Stimulated activated CD4-positive, alpha-beta T cell treated with anti-CD3 and anti-CD28 coated beads, Interleukin-1b, Interleukin-23, amount 100 ng/mL, for 24 hours (primary cell): ENCODE measurements at places on chromosomes 5 and 9.

DNA sequence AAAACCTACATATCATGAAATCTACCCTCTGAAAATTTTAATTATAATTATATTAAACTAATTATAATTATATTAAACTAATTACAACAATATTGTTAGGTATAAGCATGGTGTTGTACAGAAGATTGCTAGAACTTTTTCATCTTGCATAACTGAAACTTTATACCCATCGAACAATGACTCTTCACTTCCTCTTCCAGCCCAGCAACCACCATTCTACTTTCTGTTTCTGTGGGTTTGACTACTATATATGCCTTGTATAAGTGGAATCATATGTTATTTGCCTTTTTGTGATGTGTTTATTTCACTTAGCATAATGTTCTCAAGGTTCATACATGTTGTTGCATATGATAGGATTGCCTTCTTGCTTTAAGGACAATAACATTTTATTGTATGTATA is 274.2 kb upstream of the CCNH start:
- DNase-seq, result no peak

DNA sequence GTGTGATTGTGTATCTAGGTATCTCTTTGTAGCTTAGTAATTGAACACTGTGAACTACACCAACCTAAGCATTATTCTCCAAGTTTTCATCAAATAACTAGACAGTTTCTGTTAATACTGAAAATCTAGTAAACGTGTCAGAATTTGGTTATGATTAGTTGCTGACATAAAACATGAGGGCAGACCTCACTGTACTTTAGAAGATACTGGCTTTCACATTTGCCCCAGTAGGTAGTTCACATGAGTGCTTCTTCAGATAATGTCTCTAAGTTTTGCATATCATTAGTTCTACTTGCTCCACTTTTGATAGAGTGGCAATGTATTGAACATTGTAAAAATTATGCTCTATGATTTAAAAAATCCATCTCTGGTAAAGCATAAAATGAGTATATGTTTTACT is 7.1 kb downstream of the CDKN2B start:
- DNase-seq, result no peak

- no peak for DNase-seq
Measured at GRCh38 chr9:122261469-122261881, 3.2 kb downstream of the RBM18 start.

DNA sequence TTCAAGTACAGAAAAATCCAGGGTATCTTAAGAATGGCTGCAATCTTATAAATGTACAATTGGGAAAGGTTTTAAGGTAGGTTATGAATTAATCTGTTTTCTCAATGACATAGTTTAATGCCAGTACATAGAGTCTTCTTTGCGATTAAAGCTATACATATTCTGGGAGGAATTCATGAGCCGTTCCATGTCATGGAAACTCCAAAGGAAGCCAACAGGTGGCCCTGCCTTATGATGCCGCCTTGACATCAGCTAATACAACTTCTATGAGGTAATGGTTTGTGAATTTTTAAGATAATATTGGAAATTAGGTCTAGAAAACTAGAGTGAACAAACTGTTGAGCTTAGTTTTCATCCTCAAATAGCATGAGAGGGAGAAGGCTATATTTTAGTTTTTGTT is 713.4 kb downstream of the EFNA5 start:
- no peak for DNase-seq

DNA sequence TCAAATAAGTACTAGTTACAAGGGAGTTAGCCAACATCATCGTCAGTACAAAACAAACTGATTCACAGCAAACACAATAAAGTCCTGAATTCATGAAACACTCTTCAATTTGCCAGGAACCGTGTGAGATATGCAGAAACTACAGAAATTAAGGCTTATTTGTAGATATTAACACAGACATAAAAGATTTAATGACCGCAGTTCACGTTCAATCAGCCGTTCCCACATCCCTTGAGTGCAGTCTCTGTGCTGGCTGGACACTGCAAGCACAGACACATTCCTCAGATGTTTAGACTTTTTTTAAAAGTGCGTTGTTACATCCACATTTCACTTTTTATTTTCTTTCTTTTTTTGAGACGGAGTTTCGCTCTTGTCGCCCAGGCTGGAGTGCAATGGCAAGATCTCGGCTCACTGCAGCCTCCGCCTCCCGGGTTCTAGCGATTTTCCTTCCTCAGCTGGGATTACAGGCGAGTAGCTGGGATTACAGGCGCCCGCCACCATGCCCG is 566 bp upstream of the CEP78 start:
- DNase-seq, result no peak

GRCh38 chr5:94040591-94041148 is 299.3 kb upstream of the POU5F2 start:
- no peak for DNase-seq

GRCh38 chr5:134749415-134749814 is 9.2 kb upstream of the DDX46 start:
- DNase-seq, result no peak

DNA sequence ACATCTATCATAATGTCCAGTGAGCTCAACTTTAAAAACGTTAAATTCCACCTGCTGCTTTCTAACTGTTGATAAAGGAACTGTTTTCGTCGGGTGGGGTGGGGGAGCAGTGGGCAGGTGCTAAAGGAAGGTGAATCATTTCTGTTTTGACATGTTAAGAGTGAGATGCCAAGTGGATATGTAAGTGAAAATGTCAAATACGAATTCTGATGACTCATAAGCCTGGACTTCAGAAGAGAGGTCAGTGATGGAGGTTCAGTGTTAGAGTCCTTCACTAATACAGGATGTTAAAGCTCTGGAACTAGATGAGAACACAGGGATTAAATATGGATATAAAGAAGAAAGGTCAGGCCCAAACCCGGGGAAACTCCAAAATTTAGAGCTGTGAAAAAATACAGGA is 617.9 kb upstream of the CTNND2 start:
- DNase-seq, result no peak

- DNase-seq, result no peak
Measured at GRCh38 chr9:78149702-78150291, 86.1 kb upstream of the CEP78 start.

GRCh38 chr5:156354571-156354970 is 27.6 kb downstream of the SGCD start:
- no peak for DNase-seq

DNA sequence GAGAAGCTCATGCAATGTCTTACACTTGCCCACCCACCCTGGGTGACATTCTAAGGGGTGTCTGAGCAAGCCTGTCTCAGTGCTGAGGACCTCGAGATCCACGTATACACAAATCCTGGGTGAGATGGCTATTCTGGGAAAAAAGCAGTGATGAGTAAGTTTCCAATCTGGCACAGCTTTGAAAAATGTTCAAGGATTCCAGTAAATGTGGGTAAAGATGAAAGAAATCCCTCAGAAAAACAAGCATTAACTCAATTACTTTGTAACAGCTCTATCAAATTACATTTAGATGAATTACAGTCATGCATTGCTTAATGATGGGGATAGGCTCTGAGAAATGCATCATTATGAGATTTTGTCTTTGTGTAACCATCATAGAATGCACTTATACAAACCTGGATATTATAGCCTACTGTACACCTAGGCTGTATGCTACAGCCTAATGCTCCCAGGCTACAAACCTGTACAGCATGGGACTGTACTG is 26.9 kb downstream of the GOLM1 start:
- DNase-seq, result no peak

DNA sequence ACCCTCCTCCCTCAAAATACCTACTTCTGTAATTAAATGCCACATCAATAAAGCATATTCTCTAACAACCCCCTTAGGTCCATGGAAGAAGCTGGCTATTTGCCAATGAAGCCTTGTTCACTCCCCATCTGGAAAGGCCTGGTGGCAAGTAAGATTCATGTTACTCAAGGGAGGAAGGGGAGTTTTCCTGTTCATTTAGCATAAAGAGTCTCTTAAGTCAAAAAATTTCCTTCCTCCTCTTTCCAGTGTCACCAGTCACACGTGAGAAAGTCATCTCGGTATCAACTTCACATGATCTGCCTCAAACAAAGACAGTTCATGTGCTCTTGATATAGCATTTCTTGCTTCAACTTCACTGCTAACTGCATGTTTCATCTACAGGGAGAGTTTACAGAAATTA is 32.7 kb upstream of the RIC1 start:
- DNase-seq, result no peak

DNA sequence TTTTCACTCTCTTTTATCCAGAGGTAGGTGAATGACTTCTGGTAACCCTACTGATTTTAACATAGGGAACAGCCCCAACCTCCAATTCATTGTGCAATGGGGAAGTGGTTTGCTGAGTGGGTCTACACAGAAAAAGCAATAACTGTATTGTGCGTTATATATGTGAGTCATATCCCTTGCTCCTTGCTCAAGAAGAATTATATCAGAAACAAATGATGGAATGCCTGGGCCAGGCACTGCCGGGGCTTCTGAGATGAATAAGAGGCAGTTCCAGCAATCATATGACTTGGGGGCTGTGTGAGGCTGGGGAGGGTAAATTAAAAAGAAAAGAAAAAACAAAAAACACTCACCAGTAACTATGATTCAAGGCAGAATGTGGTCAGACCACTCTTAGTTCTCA is 79.2 kb upstream of the ABCA1 start:
- DNase-seq, result no peak

DNA sequence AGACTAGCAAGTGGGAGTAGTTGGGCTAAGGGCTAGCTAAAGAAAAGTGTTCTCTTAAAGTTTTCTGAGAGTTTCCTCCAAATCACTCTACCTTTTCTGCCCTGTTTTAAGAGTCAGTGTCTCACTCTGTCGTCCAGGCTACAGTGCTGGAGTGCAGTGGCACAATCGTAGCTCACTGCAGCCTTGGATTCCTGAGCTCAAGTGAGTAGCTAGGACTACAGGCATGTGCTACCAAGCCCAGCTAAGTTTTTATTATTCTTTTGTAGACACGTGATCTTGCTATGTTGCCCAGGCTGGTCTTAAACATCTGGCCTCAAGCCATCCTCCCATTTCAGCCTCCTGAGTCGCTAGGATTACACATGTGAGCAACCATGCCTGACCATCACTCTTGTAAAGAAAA is 378.9 kb downstream of the CAAP1 start:
- DNase-seq, result no peak

GRCh38 chr9:135586601-135587109 is 25.1 kb downstream of the PAEP start:
- DNase-seq, result no peak

GRCh38 chr5:43006424-43007202 is 33.5 kb downstream of the ANXA2R start:
- no peak for DNase-seq

DNA sequence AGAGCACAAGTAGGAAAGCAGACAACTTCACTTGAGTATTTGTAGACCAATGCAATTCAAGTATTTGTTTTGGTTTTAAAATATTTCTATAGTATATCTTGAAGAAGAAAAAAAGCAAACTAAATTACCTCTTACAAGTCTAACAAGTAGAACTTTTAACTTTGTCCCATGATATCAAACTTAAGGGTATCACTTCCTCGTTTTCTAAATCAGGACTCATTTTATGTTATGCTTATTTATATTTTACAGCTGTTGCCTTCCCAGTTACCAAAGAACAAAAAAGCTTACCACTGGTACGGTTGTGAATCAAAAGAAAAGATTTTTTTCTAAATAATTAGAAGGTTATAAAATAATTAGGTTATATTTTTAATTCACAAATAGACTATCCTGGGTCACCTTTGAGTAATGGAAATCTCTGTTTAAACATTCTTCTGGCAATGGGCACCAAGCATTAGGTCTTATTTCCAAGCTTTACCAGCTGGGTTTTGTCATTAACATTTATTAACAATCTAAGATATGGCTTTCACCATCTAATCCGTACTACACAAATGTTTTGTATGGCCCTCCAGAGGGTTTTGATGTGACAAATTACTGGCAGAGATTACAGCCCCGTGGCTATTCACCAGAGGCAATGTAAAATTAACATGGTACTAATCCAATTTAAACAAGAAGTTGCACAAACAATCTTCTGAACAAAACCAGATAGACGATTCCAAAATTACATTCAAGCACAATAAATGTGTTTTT is 63.6 kb downstream of the CEP120 start:
- DNase-seq, result no peak

DNA sequence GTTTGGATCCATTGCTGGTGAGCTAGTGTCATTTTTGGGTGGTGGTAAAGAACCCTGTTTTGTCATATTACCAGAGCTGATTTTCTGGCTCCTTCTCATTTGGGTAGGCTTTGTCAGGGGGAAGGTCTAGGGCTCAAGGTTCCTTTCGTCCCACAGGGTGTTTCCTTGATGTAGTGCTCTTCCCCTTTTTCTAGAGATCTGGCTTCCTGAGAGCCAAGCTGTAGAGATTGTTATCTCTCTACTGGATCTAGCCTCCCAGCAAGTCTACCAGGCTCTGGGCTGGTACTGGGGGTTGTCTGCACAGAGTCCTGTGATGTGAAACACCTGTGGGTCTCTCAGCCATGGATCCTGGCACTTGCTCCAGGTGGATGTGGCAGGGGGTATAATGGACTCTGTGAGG is 145.9 kb downstream of the HINT1 start:
- no peak for DNase-seq

- no peak for DNase-seq
Measured at GRCh38 chr9:91660521-91660920, 236.9 kb upstream of the NFIL3 start.

DNA sequence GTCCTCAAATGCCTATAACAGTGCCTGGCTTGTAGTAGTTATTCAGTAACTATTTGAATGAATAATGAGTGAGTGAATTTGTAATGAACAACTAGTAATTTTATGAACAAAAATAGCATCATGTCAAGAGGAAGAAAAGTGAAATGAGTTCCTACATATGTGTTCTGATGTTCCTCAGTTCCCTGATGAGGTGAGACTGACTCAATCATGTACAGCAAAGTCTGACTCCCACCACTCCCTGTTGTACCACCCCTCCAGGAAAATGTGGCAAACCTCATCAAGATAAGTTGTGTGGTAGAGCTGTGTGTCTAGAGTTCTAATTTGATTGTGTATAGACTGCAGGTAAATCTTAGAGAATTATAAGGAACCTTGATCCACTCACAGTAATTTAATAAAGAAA is 201.6 kb downstream of the GOLPH3 start:
- DNase-seq, result no peak

DNA sequence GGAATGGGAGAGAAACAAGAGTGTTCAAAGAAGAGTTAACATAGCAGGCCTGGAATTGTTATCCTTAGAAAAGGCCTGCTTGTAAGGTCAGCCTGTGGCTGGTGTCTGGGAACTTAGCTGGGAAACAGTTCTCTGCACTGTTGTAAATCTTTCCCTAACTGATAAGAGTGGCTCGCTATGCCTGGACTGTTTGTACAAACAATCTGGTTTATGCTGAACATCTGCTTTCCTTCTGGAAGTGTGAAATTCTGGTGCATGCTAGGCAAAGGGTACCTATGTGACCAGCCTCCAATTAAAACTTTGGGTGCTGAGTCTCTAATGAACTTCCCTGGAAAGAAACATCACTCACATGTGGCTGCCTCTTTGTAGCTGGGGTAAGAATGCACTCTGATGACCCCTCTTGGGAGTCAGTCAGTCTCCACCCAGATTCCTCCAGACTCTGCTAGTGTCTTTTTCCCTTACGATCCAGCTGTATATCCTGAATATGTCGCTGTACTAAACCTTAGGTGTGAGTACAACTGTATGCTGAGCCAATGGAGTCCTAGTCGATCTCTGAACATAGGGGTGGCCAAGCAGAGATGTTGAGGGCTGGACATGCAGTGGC is 16.5 kb downstream of the SPARC start:
- no peak for DNase-seq
